Kidney capillary endothelial cell (primary cell): ENCODE measurements at places on chromosomes 7 and 10.
A peak's percentile ranks its signal among the peaks of the same experiment; 100 is the strongest.

DNA sequence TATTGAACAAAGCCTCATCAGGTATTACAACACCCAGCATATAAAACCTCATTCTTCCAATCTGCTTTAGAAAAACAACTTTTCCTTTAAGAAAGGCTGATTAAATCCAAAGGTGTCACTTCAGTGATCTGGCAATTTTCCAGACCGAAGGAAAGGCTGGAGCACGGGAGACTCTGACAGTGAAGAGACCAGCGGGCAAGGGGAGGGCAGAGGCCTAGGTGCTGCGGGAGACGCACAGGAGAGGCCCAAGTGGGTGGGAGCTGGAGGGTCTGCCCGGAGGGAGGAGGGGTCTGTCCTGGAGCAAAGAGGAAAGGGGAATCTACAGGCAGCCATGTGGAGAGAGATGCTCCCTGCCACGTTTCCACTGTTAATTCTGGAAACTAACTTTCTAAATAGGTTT, 24.3 kb upstream of the PPP2R2D start:
- DNase-seq, result no peak

DNA sequence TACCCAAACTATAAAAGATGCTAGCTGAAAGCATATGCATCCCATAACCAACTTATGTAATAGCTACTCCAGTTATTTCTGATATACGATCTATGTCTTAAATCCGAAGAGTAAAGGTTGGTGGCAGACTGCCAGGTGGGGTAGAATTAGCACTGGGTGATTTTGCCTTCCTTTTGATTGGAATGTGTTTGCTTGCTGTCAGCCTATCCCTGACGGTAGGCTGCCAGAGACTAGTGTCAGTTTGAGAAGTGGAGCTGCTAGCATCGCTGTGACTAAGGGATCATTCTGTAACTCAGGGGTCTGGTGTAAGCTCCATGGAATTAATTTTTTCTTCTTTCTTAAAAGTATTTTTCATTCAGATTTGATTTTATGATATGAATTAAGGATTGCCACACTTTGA, 9.5 kb upstream of the SEM1 start:
- DNase-seq, result no peak

- peak; percentile 56 for DNase-seq
Observed at GRCh38 chr10:98349508-98349922, 65.5 kb downstream of the PYROXD2 start.

GRCh38 chr10:52541006-52541473, 227.0 kb downstream of the DKK1 start:
- no peak for DNase-seq

DNA sequence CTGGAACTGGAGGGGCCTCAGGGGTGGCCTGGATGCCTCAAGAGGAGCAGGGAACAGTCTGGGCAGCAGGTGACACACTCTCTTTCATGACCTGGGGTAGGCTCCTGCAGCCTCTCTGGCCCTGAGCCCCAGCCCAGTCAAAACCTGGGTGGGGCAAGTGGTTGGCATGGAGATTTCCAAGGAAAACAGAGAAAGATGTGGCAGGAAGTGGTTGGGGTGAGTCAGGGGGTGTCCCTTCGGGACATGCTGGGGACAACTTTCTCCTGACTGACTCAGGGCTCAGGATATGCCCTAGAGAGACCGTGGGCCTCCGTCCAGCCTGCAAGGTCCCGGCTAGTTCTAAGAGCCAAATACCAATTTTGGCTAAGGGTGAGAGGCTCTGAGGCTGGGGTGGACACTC, 2.9 kb downstream of the AQP1 start:
- peak; percentile 72 for DNase-seq

DNA sequence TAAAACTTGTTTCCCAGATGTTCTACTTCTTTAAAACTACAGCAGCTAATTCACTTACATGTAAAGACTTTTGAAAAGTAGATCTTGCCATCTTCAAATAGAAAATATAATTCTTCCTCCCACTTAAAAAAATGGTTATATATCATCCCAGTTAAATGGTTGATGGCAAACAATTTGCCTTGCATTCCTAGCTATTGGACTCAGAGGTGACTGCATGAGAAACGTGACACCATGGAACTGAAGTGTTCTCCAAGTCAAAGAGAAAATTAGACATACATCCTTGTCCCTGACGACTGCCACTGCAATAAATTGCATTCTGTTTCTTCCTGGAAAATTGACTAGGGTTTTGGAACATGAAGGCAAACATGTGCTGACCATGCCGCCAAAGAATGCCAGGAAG, 95.0 kb upstream of the POM121L12 start:
- no peak for DNase-seq

- no peak for DNase-seq
Observed at GRCh38 chr7:107938456-107939250, 47.7 kb downstream of the DLD start.

- DNase-seq, result no peak
Observed at GRCh38 chr7:66771795-66772194, 31.3 kb downstream of the RABGEF1 start.

DNA sequence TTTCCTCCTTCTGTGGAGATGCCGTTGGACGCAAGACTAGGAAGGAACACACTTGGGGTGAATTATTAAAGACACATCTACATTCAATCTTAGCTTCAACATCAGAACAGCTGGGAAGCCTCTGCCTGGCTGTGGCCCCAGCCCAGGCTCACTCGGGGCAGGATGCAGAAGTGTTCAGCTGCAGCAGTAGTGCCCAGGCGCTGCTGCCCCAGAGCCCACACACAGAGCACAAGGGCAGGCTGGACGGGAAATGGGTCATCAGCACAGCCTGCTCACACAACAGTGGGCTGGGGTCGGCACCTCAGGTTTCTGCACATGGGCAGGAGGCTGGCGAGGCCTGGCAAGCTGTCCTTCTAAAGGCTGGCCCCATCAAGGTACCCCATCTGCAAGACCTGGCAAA, 42.5 kb downstream of the NOD1 start:
- DNase-seq, result no peak

DNA sequence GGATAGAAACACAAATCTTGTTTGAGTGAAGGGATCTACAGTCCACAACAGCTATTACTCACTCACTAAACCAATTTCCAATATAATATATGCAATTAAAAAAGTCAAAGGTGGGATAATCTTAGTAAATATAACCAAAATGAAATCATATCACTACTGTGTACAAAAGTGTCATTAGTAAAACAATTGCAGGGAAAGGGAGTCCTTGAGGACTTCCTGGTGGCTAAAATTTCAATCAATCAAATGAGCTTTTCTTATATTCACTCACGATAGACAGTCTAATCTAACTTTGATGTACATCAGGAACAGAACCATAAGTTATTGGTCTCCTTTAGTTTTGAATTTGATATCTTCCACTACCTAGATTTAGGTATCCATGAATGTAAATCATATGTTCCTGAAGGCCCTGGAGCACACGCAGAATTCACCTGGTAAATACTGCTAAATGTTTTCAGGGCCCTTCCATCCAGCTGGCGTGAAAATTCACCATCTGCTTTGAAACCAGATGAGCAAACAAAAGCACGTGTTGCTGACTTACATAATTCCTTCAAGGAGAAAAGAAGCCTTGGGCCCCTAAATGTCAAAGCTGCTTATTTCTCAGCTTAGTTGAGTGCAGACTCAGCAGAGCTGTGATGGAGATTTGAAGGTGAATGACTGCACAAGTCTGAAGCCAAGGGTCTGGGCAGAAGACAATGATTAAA, 159.3 kb upstream of the TMEM196 start:
- DNase-seq, result no peak

DNA sequence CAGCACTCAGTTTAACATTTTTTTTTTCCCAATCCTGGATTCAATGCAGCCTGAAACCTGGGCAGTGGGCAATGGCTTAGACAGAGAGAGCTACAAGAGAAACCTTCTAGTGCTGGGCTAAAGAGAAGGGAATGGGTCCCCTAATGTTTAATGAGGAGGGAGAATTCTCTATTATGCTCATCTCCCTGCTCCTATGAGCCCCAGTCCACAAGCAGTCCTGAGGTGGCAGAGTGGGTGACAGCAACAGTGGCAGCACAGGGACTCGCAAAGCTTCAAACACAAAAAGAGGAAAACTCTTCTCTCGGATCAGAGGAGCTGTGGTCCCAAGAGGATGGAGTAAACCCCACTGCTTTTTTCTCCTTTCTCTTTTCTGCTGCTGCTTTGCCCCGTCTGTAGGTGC, 36.5 kb downstream of the COBL start:
- DNase-seq, result no peak

DNA sequence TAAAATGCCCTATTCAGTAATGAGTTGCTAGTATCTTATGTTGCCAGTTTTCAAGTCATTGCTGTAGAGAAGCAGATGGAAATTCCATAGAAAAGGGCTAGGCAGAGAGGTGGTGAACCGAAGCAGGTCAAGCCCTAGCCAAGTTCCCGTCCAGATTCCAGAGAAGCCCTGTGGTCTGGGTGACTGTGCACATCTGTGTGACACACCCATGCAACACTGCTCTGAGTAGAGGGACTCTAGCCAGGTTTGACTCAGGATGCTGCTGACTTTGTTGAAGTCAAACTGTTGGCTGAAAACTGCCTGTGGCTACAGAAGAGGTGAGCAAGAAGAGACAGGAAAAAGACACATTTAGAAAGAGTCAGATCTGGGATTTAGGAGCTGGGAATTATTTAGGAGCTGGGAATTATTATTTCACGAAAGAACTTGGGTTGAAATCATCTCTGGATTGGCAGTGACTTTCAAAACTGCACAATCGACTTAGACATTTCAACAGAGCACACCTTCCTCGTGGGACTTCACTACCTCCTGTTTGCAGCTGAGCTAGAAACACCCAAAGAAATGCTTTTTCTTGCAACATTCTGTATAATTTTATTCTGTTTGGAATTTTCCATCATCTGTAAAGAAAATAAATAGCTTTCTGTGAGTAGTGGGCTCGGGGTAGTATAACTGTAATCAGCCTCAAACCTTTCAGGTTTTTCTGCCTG, 149.1 kb upstream of the PRKCQ start:
- no peak for DNase-seq
